ENCODE measurements at places on chromosomes 4 and X. TPM values are rescaled to one million over a fixed set of nuclear protein-coding genes. Genes with fewer than 3 reads are reported as not detected.

DNA sequence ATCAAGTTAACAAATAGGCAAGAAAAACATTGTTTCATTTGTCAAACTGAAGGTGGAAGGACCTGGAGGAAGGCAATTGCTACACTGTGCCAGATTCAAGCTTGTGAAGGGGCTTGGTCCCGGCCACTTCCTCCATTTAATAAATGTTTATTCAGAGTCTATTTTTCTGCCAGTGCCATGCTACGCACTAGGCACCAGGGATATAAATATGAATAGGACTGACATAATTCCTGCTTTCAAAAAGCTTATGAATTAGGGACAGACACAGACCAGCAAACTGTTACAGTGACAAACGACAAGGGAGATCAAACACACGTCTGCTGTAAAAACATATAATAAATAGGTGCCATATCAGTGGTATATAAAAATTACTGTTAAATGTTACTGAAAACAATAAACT is 571 bp downstream of the TLR6 start:
- H3K36me3 ChIP-seq: no peaks in the 10 kb centered on the region
- no peak for DNase-seq
- no peaks in the 10 kb centered on the region for H3K27me3 ChIP-seq
- H3K27ac ChIP-seq: no peak overlapping the region

GRCh38 chrX:2958199-2958598 is 29.1 kb upstream of the ARSD start:
- no peak overlapping the region for H3K27ac ChIP-seq
- DNase-seq: no peak
- H3K4me3 ChIP-seq: no peak overlapping the region
- H3K27me3 ChIP-seq: no peaks in the 10 kb centered on the region
- H3K36me3 ChIP-seq: peaks cover 7% of the 10 kb centered on the region

GRCh38 chr4:188911199-188911598 is 772.0 kb downstream of the TRIML1 start:
- no peak overlapping the region for H3K4me3 ChIP-seq
- no peaks in the 10 kb centered on the region for H3K36me3 ChIP-seq
- H3K4me1 ChIP-seq: no peaks in the 10 kb centered on the region
- no peaks in the 10 kb centered on the region for H3K27me3 ChIP-seq
- no peak for DNase-seq

DNA sequence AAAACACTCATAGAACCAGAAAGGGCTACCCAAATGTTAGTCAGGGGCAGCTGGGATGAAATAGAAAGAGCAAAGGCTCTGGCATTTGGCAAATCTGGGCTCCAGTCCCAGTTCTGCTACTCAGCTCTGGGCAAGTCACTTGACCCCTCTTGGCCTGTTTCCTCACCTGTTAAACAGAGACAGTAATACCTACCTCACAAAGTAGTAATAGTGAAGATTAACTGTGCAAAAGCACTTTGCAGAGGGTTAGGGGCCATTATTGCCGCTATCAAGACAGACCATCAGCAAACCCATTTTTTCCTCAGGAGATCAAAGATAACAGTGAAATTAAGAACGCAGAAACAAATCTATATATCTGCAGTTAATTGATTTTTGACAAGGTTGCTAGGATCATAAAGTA is 20.6 kb downstream of the ZBTB33 start:
- no peaks in the 10 kb centered on the region for H3K4me1 ChIP-seq
- no peak for DNase-seq
- H3K4me3 ChIP-seq: no peak overlapping the region
- no peak overlapping the region for H3K27ac ChIP-seq
- no peaks in the 10 kb centered on the region for H3K36me3 ChIP-seq

- peaks cover 1% of the 10 kb centered on the region for H3K4me1 ChIP-seq
- no peak for DNase-seq
- peaks cover 4% of the 10 kb centered on the region for H3K27me3 ChIP-seq
- H3K36me3 ChIP-seq: no peaks in the 10 kb centered on the region
These were observed 5.2 kb downstream of the SH3KBP1 start for GRCh38 chrX:19882066-19882775.

- H3K27ac ChIP-seq: no peak overlapping the region
- no peak overlapping the region for H3K4me3 ChIP-seq
- no peak for DNase-seq
- no peaks in the 10 kb centered on the region for H3K27me3 ChIP-seq
These were observed 3.9 kb downstream of the LOC101059915 start for GRCh38 chrX:71671043-71671780.

GRCh38 chrX:5791721-5792120 is 436.9 kb downstream of the NLGN4X start:
- no peak overlapping the region for H3K4me3 ChIP-seq
- DNase-seq: no peak
- no peak overlapping the region for H3K27ac ChIP-seq
- H3K4me1 ChIP-seq: no peaks in the 10 kb centered on the region
- no peaks in the 10 kb centered on the region for H3K36me3 ChIP-seq

- H3K36me3 ChIP-seq: no peaks in the 10 kb centered on the region
- H3K27me3 ChIP-seq: no peaks in the 10 kb centered on the region
- DNase-seq: no peak
- H3K4me1 ChIP-seq: no peaks in the 10 kb centered on the region
These were observed 44.5 kb downstream of the ANKRD17 start for GRCh38 chr4:73213916-73214653.

GRCh38 chrX:149504226-149504914 is 736 bp downstream of the IDS start:
- peak overlapping the region; percentile 87 for H3K4me3 ChIP-seq
- DNase-seq: peak; percentile 58
- H3K27ac ChIP-seq: peak overlapping the region; percentile 86
- H3K27me3 ChIP-seq: no peaks in the 10 kb centered on the region
- peaks cover 4% of the 10 kb centered on the region for H3K36me3 ChIP-seq

DNA sequence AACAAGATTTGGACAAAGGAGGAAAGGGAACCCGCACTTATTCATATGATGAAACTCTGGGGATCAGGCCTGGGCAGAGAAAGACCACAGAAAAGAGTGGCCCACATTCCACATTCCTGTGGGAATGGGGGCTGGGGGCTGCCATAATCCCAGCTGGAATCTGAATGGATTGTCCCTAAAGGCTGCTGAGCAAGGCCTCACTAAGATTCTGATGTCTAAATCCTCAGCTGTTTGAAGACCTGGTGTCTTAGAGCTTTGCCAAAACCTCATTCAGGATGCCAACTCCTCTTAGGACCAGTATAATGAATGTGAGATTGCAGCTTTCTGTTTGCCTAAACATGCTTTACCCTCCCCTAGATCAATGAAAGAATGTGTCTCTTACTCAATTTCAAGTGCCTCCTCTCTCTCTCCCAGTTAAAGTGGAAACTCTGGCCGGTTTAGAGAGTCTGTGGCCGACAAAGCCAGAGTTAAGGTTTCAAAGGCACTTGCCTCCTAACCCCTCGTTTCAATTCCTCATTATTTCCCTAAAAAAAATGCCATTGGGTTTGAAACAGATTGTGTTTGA is 33.3 kb upstream of the GPC4 start:
- no peak overlapping the region for H3K4me3 ChIP-seq
- no peak overlapping the region for H3K27ac ChIP-seq
- no peaks in the 10 kb centered on the region for H3K27me3 ChIP-seq
- H3K36me3 ChIP-seq: no peaks in the 10 kb centered on the region

DNA sequence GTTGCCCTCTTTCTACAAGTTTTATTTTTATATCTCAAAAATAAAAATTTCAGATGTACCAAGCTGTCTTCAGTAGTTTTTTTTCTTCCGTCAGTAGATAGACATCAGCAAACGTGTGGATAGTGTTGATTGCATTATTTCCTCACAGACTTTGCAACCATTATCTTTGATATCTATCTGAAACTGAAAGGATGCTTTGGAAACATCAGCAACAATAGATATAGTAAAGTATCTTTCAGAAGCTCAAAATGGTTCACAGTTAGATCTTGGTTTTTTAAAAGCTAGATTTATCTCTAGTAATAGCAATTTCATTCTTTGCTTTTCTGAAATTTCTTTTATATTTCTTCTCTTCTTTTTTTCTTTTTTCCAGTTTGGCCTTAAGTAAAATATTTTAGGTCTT is 246.9 kb upstream of the PCDH7 start:
- no peak for DNase-seq
- H3K4me3 ChIP-seq: no peak overlapping the region
- H3K36me3 ChIP-seq: no peaks in the 10 kb centered on the region
- H3K27ac ChIP-seq: no peak overlapping the region

- no peak overlapping the region for H3K4me3 ChIP-seq
- no peaks in the 10 kb centered on the region for H3K4me1 ChIP-seq
- no peak for DNase-seq
- no peak overlapping the region for H3K27ac ChIP-seq
These were observed 223.0 kb downstream of the MID1 start for GRCh38 chrX:10397349-10397748.

- DNase-seq: no peak
- H3K4me1 ChIP-seq: no peaks in the 10 kb centered on the region
- H3K27ac ChIP-seq: no peak overlapping the region
- no peaks in the 10 kb centered on the region for H3K27me3 ChIP-seq
These were observed 160.0 kb downstream of the SPCS3 start for GRCh38 chr4:176479767-176480166.

The MAGEB17 gene
- total RNA-seq: not detected

The MGAT4D gene
- not detected for total RNA-seq

GRCh38 chr4:155687380-155687982 is 20.8 kb downstream of the GUCY1A1 start:
- no peaks in the 10 kb centered on the region for H3K36me3 ChIP-seq
- H3K27me3 ChIP-seq: no peaks in the 10 kb centered on the region
- H3K4me1 ChIP-seq: no peaks in the 10 kb centered on the region
- no peak overlapping the region for H3K27ac ChIP-seq
- H3K4me3 ChIP-seq: no peak overlapping the region
- no peak for DNase-seq

The RENBP gene
- total RNA-seq: 22.9 TPM

DNA sequence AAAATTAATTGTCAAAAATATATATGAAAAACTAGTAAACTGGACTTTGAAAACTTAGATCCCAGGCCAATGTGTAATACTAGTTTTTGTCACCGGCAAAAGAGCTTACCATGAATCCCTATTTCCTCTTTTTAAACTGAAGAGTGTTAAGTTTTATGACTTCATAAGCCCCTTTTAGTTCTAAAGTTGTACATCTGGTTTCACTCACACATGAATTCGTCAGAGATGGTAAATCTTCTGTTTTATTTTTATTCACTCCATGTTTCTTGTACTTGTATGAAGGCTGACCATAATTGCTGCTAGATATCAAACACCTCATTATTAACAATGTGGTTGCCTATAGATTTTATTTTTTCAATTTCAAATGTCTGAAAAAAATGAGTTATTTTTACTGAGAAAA is 827.9 kb downstream of the PCDH7 start:
- H3K4me3 ChIP-seq: no peak overlapping the region
- no peak overlapping the region for H3K27ac ChIP-seq
- H3K27me3 ChIP-seq: no peaks in the 10 kb centered on the region
- no peaks in the 10 kb centered on the region for H3K36me3 ChIP-seq
- H3K4me1 ChIP-seq: no peaks in the 10 kb centered on the region
- no peak for DNase-seq

DNA sequence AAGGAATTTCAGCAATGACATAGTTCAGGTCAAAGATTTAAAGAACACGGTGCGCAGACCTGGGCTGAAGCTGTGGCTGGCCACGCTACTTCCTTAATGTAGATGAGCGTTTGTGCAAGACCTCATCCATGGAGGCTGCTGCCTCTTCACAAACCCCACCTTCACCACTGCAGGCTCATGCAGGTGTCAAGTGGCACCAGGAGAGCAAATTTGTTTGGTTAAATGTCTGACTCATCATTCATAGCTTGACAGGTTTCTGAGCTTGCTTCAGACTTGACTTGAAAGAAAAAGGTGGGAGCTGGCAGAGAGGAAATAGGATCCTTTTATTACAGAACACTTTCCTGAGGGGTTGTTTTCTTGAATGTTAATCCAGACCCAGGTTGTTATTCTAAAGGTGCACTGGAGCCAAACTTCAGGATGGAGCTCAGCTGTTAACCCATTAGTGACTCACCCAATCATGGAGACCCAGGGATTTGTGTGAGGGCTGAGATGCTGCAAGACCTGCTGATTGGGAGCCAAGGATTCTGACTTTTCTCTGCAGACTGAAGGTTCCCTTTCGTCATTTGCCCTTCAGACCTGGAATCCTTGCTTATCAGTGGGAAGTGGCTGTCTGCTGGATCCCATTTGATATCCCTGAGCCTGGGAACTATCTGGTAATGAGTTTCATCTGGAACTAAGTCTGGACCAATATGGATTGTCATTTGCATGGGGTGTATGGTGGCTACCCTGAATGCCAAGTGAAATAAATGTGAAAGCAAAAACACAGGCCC is 315.3 kb downstream of the PTTG2 start:
- no peaks in the 10 kb centered on the region for H3K27me3 ChIP-seq
- no peaks in the 10 kb centered on the region for H3K4me1 ChIP-seq
- H3K36me3 ChIP-seq: no peaks in the 10 kb centered on the region

- no peaks in the 10 kb centered on the region for H3K36me3 ChIP-seq
- H3K27ac ChIP-seq: no peak overlapping the region
- peak; percentile 81 for DNase-seq
- no peak overlapping the region for H3K4me3 ChIP-seq
These were observed 163.0 kb upstream of the NAP1L5 start for GRCh38 chr4:88860586-88860985.

DNA sequence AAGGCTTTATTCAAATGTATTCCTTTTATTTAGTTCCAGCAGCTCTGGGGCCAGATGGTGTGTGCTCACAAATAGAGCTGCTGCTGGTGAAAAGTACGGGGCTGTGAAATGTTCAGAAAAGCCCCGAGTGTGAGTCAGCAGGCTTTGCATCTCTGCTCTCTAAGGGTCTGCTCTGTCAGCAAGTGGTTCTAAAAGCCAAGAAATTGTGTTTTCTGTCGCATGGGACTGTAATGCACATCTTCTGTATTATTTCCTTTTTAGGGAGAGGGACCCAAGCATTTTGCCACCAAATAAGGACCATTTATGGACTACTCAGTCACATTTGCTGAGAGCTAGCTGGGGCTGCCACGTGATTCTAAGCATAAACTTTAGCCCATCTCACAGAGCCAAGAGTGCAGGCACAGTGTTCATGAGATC is 82.9 kb upstream of the NHS start:
- no peaks in the 10 kb centered on the region for H3K36me3 ChIP-seq
- no peak overlapping the region for H3K27ac ChIP-seq
- peak; percentile 4 for DNase-seq
- no peaks in the 10 kb centered on the region for H3K4me1 ChIP-seq
- H3K4me3 ChIP-seq: no peak overlapping the region
- H3K27me3 ChIP-seq: peaks cover 5% of the 10 kb centered on the region

DNA sequence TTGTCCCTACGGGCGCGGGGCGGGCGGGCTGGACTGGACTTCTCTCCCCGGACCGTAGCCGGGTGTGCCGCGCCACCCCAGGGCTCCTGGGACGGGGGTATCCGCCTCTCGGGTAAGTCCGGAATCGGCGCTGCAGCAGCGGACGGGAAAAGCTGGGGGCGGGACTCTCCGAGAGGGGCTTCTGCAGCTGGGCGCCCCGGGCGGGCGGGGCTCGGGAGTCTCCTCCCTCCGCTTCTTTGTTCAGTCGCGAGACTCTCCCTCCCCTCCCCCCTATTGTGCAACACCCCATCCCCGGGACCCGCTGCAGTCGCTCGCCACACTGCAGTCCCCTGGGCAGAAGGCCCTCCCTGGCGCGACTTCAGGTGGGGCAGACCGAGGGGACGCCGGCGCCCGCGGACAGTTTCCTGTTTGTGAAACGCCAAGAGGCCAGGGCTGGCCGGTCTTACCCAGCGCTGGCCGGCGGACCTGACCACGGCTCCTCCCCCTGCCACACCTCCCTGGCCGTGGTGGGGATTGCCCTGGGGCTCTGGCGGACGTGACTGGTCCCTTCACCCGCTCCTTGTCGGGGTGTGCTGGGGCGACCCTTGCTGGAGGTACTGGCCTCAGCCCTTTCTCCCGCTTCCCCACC is 966 bp downstream of the CCNG2 start:
- DNase-seq: peak; percentile 94
- H3K27me3 ChIP-seq: no peaks in the 10 kb centered on the region
- H3K4me1 ChIP-seq: peaks cover 7% of the 10 kb centered on the region
- peaks cover 11% of the 10 kb centered on the region for H3K36me3 ChIP-seq
- peak overlapping the region; percentile 96 for H3K27ac ChIP-seq
- H3K4me3 ChIP-seq: peak overlapping the region; percentile 93

The ARHGEF9 gene
- 26.4 TPM for total RNA-seq
